ENCODE measurements at places on chromosomes 1 and 21.

DNA sequence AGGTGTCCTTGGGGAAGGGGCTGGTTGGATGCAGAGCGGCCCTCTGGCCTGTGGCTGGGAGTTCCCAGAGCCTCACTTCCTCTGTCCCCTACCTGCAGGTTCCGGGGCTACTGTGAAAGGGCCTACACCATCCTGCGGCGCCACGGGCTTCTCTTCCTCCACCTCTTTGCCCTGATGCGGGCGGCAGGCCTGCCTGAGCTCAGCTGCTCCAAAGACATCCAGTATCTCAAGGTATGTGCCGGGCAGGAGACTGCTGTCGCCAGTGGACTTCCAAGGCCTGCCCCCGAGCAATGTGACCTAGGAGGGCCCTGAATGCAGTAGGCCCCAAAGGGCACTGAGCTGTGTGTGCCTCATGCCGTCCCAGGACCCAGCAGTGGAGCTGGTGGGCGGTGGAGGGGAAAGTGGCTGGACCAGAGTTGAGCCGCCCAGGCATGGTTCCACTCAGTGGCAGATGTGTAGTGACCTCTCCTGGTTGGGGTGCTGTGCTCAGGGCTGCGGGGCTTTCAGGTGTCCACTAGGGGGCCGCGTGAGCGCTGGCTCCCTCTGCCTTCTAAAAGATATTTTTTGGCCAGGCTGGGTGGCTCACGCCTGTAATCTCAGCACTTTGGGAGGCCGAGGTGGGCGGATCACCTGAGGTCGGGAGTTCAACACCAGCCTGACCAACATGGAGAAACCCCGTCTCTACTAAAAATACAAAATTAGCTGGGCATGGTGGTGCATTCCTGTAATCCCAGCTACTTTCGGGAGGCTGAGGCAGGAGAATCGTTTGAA is 73.4 kb downstream of the PIK3CD start:
- DNase-seq = no peak

DNA sequence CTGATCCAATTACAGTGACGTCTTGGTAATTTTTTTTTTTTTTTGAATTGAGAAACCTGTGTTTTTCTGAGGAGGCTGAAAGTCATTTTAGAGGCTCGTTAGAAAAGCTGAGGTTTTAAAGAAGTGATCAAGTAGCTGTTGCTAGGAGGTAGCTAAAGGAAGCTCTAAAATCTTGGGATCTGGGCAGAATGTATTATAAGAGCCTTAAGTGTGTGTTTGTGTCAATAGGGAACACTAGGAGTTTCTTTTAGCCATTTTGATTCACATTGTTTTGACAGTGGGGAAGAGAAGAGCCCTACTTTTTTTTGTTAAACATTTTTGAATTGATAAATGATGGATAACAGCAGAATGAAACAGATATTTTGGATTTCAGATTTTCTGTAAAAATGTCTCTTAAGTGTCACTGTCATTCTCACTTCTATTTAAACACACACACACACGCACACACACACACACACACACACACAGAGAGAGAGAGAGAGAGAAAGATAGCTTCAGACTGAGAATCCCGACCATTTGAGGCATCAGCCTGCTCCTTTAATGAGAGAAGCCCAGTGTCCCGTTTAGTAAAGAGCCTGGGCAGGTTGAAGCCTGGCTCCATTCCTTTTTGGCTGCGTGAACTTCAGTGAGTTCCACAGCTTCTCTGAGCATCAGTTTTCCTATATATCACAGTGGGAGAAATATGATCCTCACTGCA is 79.1 kb upstream of the GPR88 start:
- no peak for DNase-seq

DNA sequence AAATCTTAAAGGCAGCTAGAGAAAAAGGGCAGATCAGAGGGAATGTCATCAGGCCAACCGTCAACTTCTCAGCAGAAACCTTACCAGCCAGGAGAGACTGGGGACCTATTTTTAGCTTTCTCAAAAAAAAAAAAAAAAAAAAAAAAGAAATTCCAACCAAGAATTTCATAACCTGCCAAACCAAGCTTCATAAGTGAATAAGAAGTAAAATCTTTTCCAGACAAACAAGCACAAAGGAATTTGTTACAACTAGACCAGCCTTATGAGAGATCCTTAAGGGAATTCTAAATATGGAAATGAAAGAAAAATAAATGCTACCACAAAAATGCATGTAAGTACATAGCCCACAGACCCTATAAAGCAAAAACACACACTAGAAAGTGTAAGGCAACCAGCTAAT is 267.7 kb downstream of the AKT3 start:
- no peak for DNase-seq

GRCh38 chr1:78291872-78292271 is 198.9 kb upstream of the PTGFR start:
- DNase-seq = no peak

- DNase-seq = no peak
These were observed 70.8 kb upstream of the CASZ1 start for GRCh38 chr1:10867138-10867721.

DNA sequence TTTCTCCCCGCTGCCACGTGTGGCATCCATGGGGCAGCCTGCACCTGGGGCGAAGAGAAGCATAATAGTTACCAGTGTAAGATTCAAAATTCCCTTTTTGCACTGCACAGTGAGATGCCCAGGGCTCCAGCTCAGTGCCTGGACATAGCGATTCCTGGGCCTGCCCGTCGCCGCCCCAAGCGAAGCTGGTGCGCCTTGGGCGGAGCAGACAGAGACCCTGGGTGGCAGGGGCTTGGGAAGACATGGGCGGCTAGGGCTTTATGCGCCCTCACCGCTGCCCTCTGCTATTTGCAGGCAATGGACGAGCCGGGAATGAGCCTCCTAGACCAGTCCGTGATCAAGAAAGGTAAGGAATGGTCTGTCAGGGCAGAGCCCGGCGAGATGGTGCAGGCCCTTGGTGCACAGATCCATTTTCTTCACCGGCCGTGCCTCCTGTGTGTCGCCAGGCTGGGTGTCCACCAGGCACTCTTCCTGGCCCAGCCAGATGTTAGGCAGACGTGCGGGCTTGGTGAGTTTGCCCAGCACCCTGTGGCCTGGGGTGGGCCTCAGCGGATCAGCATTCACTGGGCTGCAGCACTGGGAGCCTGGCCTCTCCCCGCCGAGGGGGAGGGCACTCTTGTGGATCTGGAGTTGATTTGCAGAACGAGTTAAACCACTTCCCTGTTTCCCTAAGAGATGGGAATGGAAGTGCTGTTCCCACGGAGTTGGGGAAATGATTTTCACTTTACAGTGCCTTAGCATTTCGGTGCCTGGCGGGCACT is 1.7 kb downstream of the TFAP2E start:
- no peak for DNase-seq

- DNase-seq = no peak
These were observed 2.3 kb upstream of the LCE3D start for GRCh38 chr1:152582647-152583046.

- DNase-seq = no peak
These were observed 17.8 kb downstream of the POFUT2 start for GRCh38 chr21:45269861-45270260.

GRCh38 chr21:46097336-46098293 is at the start of gene COL6A2:
COL6A2 (plus strand) TSS chr21:46098112.
- DNase-seq = no peak

DNA sequence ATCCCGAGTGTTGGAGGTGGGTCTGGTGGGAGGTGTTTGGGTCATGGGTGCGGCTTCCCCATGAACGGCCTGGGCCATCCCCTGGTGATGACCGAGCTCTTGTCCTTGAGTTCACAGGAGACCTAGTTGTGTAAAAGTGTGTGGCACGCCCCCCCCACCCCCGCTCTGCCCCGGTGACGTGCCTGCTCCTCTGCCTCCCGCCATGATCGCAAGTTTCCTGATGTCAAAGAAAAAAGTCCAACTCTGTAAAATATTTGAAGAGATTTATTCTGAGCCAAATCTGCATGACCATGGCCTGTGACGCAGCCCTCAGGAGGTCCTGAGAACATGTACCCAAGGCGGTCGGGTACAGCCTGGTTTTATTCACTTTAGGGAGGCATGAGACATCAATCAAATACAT is 125.1 kb upstream of the COL6A1 start:
- DNase-seq = no peak

DNA sequence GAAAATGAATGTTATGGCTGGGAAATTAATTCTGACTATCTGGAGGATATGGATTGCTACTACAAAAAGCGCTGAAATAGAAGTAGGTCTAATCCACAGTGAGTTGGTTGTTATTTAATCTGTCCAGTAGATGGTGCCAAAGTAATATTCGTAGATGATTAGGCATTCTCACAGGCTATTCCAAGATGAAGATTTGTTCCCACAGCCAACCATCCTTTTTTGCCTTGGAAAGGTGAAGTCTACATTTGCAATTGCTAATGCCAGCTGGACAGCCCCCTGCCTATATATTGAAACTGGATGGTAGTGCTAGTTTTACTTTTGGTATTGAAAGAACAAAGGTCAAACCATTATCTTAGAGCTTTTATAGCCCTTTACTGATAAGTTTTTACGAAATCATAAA is 43.8 kb downstream of the RBM11 start:
- DNase-seq = no peak

DNA sequence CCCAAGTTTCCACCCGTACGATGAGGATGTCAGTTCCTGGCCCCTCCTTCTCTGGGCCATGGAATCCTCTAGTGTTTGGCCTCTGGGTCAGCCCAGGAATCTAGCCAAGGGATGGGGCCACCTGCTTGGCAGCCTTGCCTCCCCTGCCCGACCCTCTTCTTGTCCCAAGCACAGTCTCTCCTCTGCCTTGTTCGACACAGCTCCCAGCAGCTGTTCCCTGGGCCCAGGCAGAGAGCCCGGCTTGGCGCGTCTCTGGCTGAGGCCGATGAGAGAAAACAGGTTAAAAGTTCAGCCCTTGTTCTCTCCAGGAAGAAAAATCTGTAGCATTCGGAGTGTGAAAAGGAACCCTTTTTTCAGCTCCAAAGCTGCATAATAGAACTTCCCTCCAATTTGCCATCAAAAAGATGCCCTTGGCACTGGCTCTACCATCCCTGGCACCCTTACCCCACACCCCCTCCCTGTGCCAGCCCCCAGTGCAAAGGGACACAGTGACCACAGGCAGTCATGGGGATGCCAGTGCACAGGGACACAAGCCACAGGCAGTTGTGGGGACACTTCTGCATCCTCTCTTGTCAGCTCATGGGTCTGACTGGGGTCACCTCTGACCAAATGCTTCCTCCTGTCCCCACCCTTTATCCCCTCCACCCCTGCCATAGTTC is 68.4 kb downstream of the EPHB2 start:
- DNase-seq = no peak

Measured in kidney epithelial cell (primary cell).